ENCODE measurements at places on chromosomes 12 and 14. TPM values are rescaled to one million over a fixed set of nuclear protein-coding genes. Genes with fewer than 3 reads are reported as not detected.
A peak's percentile ranks its signal among the peaks of the same experiment; 100 is the strongest.

DNA sequence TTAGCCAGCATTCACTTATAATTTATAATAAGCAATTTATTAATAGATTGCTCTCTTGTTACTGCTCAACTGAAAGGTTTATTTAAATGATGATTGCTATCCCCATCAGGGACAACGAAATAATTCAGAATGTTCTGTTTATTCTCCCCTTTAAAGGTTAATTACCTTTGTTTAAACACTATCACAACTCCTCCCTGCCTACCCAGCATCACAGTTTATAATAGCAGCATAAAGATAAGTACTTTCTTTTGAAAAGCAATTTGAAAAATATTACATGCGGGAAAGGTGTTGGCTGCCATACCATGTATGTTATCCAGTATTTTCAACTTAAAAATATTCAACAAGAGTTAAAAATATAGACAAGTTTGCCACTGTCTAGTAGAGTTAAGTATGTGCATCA, 30.6 kb downstream of the SCAF11 start:
- DNase-seq: no peak

DNA sequence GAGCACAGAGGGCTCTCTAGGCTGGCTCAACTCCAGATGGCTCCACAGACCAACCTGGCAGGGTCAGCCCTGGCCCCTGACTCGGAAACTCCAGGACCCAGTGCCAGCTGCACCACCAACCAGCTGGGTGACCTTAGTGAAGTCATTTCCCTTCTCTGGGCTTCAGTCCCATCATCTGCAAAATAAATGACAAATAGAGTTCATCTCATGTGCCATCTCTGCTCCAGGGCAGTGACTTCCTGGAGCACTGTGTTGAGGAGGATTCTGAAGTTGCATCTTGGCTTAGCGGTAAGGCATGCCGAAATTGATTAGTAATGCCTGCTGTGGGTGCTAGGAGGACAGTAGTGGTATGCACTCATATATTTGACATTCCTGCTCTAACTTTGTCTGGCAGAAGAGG, 31.5 kb downstream of the DTX1 start:
- DNase-seq: no peak

GRCh38 chr14:45786266-45786665, 533.3 kb upstream of the MIS18BP1 start:
- no peak for DNase-seq

DNA sequence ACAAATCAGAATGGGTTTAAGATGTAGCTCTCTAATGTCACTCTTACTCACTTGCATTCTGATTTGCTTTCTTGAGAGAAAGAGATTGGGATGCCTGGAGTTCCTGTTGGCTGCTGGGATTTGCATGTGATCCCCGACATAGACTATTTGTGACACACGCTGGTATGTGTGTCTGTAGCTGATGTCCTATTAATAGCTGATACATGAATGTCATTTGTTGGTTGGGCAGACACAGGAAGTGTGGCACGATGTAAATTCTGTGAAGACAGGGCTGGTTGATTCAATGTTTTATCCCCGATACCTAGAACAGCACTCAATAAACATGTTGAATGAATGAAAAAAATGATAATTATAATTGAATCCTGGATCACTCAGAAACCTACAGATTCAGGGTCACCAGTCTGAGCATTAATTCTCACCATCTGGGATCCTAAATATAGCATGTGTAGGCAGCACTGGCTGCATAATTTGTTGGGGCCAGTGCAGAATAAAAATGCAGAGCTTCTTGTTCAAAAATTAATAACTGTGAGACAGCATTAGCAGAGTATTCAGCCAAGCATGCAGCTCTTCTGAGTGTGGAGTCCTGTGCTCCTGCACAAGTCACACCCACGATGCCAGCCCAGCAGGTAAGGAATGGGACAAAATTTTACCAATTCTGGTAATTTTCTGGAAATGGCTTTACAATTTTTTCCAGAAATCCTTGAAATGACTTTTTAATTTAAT, 35.5 kb upstream of the SOCS2 start:
- DNase-seq: no peak

DNA sequence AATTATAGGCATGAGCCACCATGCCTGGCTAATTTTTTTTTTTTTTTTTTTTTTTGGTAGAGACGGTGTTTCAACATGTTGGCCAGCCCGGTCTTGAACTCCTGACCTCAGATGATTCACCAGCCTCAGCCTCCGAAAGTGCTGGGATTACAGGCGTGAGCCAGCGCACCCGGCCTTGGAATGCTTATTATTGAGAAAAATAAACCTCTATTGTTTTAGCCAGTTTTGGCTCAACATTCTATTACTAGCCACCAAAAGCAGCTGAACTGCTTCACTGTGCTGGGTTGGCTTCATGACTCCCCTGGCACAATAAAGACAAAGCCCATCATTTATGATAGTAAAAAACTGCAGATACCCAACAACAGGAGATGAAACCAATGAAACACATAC, 93.5 kb upstream of the CEP83 start:
- peak; percentile 67 for DNase-seq

- no peak for DNase-seq
Observed at GRCh38 chr12:67202678-67203012, 66.5 kb upstream of the CAND1 start.

DNA sequence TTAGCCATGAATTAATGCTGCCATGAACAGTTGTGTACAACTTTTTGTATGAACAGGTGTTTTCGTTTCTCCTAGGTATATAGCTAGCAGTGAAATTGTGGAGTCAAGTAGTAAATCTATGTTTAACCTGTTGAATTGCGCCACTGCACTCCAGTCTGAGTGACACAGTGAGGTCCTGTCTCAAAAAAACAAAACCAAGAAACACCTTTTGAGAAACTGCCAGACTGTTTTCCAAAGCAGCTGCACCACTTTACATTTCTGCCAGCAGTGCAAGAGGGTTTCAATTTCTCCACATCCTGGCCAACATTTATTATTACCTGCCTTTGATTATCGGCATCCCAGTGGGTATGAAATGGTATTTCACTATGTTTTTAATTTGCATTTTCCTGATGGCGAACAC, 3.3 kb upstream of the PLEKHG3 start:
- no peak for DNase-seq

- DNase-seq: peak; percentile 74
Observed at GRCh38 chr12:104632724-104633201, 176.0 kb downstream of the CHST11 start.

DNA sequence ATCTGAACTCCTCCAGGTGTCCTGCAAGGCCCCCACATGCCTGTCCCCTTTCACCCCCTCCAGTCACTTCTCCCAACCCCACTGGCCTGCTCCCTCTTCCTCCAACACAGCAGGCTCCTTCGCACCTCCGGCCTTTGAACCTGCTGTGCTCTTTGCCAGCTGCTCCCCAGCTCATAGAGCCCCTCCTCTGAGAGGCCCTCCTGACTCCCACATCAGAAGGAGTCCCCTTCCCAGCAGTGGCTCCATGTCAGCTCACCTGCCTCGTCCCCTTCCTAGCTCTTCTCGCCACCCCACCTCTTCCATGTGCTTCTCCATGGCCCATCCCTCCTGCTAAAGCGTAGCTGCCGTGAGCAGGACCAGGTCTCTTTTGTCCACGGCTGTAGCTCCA, 22.1 kb downstream of the SCARB1 start:
- DNase-seq: no peak

DNA sequence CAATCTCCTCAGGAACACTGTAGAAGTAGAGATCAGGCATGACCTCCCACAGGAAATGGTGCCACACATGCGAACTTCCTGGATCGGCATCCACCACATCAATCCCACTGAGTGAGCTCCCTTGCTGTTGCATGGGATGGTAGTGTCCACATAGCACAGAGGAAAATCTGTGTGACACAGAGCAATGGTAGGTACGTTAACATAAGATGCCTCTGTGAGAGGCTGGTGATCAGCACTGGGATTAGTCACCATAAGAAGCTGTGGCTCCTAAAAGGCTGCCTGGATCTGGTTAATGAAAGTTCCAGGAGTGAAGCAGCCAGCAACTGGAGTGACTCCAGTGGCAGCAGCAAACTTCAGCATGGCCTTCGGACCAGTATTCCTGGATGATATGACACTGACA, 21.8 kb downstream of the WDHD1 start:
- DNase-seq: no peak

DNA sequence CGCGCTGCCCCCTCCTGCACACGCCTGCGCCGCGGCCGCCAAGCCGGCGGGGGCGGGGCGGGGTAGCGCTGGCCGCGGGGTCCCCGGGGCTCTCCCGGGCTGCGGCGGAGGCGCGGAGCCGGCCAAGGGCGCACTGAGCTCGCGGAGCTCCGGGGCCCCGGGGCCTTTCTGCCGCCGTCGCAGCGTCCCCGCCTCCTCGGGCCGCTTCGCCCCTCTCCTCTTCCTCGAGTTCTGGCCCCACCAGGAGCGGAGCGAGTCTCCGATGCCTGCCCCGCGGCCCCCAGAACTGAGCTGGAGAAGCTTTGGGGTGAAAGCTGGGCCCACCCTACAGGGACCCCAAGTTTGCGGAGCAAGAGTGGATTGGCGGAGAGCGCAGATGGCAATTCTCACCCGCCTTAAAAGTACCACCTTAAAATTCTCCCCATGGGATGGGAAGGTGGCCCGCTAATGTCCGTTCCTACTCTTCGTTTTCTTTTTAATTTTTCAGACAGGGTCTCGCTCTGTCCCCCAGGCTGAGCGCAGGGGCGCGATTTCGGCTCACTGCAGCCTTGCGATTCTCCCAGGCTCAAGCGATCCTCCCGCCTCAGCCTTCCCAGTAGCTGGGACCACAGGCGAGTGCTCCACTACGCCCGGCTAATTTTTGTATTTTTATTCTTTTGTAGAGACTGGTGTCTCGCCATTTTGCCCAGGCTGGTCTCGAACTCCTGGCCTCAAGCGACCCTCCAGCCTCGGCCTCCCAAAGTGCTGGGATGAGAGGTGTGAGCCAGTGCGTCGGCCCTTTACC, 129.6 kb downstream of the NDUFA12 start:
- no peak for DNase-seq

- no peak for DNase-seq
Observed at GRCh38 chr14:57820581-57820980, 45.3 kb downstream of the SLC35F4 start.

DNA sequence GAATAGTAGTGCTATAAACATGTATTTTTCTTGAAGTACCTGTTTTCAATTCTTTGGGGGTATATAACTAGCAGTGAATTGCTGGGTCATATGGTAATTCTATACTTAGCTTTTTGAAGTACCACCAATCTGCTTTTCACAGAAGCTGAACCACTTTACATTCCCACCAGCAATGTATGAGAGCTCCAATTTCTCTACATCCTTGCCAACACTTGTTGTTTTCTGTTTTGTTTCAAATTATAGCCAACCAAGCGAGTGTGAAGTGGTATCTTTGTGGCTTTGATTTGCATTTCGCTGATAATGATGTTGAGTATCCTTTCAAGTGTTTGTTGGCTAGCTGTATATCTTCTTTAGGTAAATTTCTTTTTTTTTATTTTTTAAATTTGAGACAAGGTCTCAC, 95.7 kb downstream of the PAPLN start:
- DNase-seq: no peak

DNA sequence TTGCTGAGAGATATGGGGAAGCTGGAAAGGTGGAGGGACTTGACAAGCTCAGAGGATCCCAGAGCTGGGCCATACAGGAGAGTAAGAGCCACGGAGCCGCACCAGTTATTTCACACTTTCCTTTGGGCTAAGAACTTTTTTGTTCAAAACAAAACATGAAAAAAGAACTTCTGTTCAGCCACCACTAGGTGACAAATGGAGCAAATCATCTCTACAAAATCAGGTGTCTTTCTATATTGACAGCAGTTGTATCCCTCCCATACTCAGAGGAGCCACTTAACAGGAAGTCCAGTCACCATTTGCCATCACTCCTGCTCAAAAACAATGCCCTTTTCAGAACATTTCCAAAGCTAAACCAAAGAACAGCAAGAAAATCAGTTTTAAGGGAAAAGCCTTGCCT, 70.3 kb upstream of the DBX2 start:
- no peak for DNase-seq

DNA sequence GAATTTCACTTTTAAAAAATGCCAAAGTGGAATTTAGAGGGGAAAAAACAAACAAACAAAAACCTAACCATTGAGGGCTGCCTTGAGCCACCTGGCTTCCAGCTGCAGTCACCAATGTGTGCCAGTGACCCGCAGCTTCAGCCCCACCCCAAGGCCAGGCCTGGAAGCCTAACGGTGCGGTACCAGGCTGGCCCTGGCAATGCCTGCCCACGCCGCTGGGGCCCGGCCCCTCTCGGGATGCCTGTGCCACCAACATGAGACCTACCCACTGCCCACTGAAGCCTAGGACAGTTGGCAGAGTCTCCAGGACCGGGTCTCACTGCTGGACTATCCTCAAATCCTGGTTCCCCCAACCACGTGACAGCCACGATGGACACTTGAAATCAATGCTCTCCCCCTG, 96.6 kb downstream of the NCOR2 start:
- DNase-seq: no peak

GRCh38 chr14:89614009-89614691, 197.1 kb upstream of the FOXN3 start:
- DNase-seq: no peak

GRCh38 chr14:91328313-91329050, 84.0 kb upstream of the GPR68 start:
- DNase-seq: no peak

GRCh38 chr14:75578102-75578785, at the start of gene FLVCR2:
TSS of gene FLVCR2 (plus strand) at chr14:75578620. CDS start at chr14:75578973, 353 bp downstream.
- DNase-seq: peak; percentile 74

DNA sequence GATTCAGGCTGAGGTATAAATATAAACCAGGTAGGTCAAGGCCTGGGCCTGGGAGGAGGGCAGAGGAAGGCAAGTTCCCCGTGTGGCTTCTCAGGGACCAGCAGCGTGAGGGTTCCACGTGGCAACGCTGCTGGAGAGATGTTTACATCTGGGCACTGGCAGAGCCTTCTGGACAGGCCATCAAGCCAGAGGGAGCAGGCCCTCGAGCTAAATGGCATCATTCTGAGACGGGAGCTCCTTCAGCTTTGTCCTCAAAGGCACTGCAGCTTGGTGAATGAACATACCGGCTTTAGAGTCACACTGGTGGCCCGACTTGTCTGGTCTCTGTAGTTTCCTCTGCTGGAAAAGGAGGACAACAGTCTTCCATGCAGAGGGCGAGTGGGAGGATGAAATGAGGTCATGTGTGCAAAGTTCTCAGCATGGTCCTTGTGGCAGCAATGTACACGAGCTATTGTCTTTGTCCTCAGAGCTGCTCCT, 231.3 kb downstream of the ZFP36L1 start:
- no peak for DNase-seq

DNA sequence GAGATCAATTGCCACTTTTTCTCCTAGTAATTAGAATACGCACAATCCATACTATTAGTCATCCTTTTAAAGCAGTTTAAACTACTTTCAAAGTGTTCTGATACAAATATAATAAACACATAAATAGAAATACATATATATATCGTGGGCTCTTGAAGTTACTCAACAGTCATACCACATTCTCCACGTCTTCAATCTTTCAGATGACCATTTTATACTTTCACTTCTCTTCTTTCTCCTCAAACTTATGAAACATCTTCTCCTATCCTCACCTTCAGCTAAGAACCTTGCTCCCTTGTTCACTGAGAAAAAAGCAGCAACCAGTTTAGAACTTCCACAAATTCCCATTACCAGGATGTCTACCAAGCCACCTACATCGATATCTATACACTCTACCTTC, 19.2 kb downstream of the CEP290 start:
- DNase-seq: no peak

- no peak for DNase-seq
Observed at GRCh38 chr14:81009346-81009745, 53.9 kb downstream of the TSHR start.

RASSF9 gene
- 0.32 TPM for total RNA-seq

KCNC2 gene
- 0.43 TPM for total RNA-seq

TRIAP1 gene
- total RNA-seq: 18.7 TPM

PSMC1 gene
- total RNA-seq: 88.3 TPM

CLEC12A gene
- total RNA-seq: not detected

TAS2R7 gene
- not detected for total RNA-seq

KLRD1 gene
- total RNA-seq: under 0.01 TPM

OVCH1 gene
- total RNA-seq: under 0.01 TPM

Data from fibroblast of villous mesenchyme (primary cell).